ENCODE measurements at places on chromosomes 1 and 21. TPM values are rescaled to one million over a fixed set of nuclear protein-coding genes. Genes with fewer than 3 reads are reported as not detected.
A peak's percentile ranks its signal among the peaks of the same experiment; 100 is the strongest.

DNA sequence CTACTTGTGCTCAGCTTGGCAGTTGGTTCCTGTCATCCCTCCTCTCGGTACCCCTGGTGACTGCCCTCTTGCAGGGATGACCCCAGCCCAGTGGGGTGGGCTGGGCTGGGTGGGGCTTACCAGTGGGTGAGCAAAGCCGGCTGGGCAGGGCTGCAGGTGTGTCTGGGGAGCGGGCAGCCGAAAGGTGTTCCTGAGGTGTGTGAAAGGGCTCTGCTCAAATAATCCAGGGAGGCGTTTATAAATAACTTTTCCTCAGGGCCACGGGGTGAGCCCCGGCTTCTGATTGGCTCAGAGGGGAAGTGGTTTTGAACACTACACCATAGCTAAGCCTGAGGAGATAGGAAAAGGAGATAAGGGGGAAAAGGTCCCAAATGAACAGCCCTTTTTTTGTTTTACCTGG, at the start of gene SLC26A9:
SLC26A9 (minus strand) TSS at position 212 of the 400 bp plus-strand sequence. CDS start 7,636 bp downstream, outside the sequence.
- ATAC-seq = no peak

COL11A1 gene
- total RNA-seq = not detected

DNA sequence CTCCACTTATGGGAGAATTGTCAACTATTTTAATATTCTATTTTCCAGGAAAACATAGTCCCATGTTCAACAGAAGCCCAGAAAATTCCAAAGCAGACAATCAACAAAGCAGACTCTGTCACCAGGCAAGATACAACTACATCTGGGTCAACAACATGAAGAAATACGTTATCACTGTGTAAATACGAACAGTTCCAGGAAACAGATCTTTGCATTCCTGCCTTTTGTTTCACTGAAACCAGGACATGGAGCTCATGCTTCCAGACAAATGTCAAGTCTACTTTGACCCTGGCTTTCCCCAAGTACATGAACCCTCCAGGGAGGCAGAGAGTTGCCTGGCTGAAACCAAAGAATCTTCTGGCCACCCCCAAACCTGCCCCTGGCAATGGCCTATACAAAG, 106.7 kb downstream of the SETD4 start:
- ATAC-seq = peak; percentile 31

WDR47 gene
- total RNA-seq = 20.9 TPM

DNA sequence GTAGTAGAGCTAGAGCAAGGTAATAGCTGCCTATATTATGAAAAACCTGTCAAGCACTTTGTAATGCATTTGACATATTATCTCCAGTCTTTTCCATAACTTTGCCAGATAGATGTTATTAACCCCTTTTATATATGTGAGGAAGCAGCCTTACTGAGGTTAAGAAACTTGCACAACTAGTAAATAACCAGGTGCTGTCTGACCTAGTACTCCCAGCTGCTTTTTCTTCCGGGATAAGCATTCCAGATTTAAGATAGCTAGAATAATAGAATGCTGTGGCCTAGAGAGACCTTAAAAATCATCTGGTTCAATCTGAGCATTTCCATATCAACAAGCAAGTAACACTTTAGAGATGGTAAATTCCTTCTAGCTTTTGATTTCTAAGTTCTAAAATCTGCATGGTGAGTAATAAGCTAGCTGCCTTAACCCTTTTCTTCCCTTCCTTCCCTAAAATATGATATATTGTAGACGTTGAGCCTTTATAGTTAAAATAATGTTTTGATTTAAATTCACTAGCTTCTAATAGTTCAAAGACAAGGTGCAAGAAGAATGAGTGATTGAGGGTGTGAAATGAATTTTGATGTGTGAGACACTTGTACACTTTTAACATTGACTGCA, 1.8 kb downstream of the SH3GLB1 start:
- no peak for ATAC-seq

- peak; percentile 39 for ATAC-seq
Measured at GRCh38 chr1:154863315-154864174, 6.5 kb downstream of the KCNN3 start.

GRCh38 chr1:3630914-3631313, 6.1 kb downstream of the TPRG1L start:
- ATAC-seq = no peak

All from esophagus mucosa (tissue), 1 donor.